GM12864 (cell line): ENCODE measurements at places on chromosomes 4 and X.

- DNase-seq = no peak
These were observed 65.1 kb downstream of the USP11 start for GRCh38 chrX:47297874-47298273.

- no peak for DNase-seq
These were observed 115.7 kb downstream of the NDST4 start for GRCh38 chr4:114997576-114998247.

- DNase-seq = no peak
These were observed 33.1 kb upstream of the EFNB1 start for GRCh38 chrX:68795741-68796140.

DNA sequence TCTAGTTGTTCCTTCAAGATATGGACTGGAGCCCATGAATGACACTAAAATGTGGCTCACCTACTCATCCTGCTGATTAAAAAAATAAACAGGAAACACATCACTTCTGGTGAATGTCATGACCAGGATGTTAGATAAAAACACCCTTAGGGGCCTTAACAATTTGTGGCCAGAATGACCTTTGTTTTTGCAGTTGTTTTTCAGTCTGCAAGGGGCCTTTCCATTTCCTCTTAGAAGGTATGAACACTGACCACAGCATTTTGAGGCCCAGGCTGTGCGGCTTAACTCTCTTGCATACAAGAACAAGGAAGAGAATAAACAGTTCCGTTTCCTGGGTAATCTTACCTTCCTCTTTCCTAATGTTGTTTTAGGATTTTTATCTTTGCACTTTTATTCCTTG, 113.2 kb downstream of the IL1RAPL2 start:
- no peak for DNase-seq

DNA sequence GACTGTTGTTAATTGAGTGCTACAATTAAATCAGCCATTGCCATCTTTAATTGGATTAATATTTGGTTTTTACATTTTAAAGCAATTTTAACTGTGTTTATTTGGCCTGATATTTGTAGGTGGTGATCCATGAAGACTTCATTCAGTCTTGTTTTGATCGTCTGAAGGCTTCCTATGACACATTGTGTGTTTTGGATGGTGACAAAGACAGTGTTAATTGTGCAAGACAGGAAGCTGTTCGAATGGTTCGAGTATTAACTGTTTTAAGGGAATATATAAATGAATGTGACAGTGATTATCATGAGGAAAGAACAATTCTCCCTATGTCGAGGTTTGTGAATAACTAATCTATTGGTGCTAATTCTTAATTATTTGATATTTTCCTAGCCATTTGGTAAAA, 82.6 kb downstream of the USP9X start:
- no peak for DNase-seq

DNA sequence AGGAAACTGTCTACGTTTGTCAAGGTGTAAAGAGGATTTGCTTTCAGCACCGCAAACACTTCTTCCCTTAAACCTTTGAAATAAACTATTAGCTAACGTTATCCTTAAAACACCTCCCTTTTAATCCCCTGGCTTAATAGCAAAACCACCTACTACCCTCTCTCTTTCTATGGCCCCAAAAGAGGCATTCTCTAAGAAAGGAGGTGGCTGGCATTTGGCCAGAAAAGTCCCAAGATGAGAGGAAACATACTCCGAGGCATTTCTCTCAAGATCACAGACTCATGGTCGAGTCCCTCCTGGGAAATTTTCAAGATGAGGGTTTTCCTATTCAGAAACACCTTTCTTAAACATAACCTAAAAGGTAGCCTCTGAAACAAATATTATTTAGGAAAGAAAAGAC, 60.6 kb upstream of the VCX3B start:
- no peak for DNase-seq

DNA sequence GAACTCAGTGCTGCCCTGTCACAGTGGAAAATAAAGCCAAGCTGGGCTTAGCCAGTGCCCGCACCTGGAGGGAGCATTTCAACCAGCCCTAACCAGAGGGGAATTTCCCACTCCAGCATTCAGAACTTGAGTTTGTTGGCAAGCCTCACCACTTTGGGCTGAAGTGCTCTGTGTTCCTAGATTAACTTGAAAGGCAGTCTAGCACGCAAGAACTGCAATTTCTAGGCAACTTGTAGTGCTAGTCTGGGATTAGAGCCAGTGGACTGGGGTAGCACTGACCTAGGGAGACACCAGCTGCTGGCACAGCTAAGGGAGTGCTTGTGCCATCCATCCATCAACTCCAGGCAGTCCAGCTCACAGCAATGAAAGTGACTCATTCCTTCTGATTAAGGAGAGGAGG, 1060.6 kb upstream of the GRID2 start:
- DNase-seq = no peak

DNA sequence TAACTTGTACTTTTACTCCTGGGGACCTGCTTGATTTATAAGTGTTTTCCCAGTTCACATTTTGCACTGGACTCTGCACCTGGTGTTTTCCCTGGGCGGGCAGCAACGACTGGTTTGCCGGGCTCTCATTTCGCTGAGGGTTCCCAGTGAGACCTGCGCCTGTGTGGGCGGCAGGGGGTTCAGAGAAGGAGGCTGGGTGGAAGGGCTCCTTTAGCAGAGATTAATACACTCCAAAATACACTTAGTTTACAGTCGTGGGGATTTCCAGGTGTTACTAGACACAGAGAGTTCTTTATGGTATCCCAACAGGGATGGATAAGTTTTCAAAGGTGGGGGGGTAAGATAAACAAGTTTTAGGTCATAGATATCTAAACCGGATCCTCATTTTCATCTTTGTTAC, 53.0 kb upstream of the SHISA3 start:
- DNase-seq = no peak

- no peak for DNase-seq
These were observed 49.0 kb downstream of the SH2D1A start for GRCh38 chrX:124395145-124395880.

DNA sequence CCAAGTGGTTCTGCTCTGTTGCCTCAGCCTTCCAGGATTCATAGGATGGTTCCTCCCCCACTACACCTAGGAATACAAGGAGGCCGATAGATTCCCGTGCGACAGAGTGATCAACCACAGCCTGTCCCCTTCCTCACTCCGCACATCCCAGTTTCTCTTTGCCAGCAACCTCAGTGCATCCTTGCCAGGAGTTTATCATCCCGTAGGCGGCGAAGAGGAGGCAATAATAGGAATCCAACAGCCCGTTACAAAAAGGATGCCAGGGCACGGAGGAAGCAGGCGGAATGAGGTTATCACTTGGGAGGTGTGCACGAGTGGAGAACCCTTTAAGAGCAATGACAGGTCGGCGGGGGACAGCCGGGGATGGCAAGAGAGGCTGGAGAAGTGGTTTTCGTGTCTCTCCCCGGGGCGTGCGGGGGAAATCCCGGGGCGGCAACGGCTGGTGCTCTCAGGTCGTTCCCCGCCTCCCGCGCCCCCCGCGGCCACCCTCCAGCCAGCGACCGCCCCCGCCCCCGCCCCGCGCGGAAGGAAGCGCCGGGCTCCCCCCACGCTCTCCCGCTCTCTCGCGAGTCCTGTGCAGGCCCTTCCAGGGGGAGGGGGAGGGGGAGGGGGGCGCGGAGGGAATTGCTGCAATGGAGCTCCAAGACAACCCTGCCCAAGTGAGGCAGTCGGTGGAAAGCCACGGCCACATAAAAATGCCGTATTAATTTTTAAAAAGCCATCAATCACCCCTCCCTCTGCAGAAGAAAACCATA, 1.6 kb downstream of the PPP3CA start:
- DNase-seq = no peak

GRCh38 chrX:13341491-13342101, 21.7 kb upstream of the ATXN3L start:
- no peak for DNase-seq

DNA sequence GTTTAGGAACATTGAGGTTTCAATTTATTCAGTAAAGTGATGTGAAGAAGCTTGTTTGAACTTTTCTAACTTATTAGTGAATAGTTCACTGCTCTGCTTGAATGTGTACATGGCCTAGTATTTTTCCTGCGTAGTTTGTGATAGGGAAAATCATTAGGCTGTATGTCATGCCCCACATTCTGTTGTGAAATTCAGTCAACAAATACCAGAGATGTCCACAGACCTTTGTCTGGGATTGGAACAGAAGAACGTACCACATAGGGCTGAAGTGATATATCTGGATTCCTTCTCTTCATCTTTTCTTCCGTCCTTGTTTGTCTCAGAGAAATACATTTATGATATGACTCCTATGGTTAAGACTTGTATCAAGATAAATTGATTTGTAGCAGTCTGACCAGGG, 88.8 kb upstream of the PLS3 start:
- DNase-seq = no peak

- DNase-seq = no peak
These were observed 298.4 kb upstream of the ANKRD50 start for GRCh38 chr4:125010796-125011503.

DNA sequence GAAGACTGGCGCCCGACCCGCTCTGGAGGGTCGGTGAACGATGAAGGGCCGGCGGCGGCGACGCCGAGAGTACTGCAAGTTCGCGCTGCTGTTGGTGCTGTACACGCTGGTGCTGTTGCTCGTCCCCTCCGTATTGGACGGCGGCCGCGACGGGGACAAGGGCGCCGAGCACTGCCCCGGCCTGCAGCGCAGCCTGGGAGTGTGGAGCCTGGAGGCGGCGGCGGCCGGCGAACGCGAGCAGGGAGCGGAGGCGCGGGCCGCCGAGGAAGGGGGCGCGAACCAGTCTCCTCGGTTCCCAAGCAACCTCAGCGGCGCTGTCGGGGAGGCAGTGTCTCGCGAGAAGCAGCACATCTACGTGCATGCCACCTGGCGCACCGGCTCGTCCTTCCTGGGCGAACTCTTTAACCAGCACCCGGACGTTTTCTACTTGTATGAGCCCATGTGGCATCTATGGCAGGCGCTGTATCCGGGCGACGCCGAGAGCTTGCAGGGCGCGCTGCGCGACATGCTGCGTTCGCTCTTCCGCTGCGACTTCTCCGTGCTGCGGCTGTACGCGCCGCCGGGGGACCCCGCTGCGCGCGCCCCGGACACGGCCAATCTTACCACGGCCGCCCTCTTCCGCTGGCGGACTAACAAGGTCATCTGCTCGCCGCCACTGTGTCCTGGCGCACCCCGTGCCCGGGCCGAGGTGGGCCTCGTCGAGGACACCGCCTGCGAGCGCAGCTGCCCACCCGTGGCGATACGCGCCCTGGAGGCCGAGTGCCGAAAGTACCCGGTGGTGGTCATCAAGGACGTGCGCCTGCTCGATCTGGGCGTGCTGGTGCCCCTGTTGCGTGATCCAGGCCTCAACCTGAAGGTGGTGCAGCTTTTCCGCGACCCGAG, 568 bp downstream of the CHST7 start:
- DNase-seq = no peak

- DNase-seq = no peak
These were observed 26.8 kb upstream of the FGF5 start for GRCh38 chr4:80239480-80240150.
